Psoas muscle (tissue), 8 donors: ENCODE measurements at places on chromosomes 6 and 20. TPM values are rescaled to one million over a fixed set of nuclear protein-coding genes. Genes with fewer than 3 reads are reported as not detected.
A peak's percentile ranks its signal among the peaks of the same experiment; 100 is the strongest.

Gene TNNC2
- 3,666 TPM for total RNA-seq

DNA sequence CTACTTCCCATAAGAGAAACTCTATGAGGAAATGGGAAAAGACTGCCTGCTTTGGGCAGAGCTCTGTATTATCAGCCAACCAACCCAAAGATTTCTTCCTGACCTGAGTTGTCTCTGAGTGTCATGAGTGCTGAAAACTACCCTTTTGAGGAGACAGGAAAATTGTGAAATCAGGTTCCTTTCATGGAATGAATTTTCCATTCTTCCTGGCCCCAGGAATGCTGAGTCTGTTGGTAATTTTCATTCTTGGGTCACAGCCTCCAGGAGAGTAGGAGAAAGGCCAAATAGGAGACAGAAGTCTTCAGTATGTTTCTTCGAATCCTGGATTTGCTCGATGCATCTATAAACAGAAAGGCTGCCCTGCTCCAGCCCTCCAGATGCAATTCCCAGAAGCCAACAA is 53.6 kb downstream of the SCML4 start:
- DNase-seq, result no peak

GRCh38 chr20:39268981-39269461 is 306.9 kb downstream of the DHX35 start:
- peak; percentile 55 for DNase-seq

DNA sequence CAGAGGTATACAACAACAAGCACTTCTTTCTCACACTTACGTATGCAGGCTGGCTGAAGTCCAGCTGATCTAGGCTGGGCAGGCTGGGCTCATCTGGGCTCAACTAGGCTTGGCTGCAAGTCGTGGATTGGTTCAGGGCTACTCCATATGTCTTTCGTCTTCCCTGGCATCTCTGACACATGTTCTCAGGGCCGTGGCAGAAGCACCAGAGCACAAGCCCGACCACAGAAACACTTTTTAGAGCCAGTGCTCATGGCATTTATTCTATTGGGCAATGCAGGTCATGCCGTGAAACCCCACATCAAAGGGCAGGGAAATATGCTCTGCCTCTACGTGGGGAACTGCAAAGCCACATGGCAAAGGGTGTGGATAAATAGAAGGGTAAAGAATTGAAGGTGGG is 93.8 kb downstream of the RIN2 start:
- no peak for DNase-seq

Gene ATP6V1G2
- total RNA-seq, result 0.69 TPM

DNA sequence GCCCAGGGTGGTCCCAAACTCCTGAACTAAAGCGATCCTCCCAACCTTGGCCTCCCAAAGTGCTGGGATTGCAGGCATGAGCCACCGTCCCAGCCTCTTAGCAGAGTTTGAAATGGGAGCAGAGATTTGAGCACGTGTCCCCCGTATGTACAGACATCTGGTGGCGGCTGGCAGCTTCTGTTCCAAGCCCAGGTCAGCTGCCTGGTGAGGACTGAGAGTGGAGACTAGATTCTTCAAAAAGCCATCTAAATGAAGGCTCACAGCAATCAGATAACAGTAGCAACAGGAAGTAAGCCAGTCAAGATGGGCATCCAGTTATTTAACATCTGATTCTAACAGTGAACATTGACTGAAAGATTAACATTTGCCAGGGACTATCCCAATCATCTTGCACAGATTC is 128.1 kb upstream of the AKAP12 start:
- DNase-seq, result no peak

Gene TFAP2D
- not detected for total RNA-seq

Gene RFX6
- not detected for total RNA-seq

DNA sequence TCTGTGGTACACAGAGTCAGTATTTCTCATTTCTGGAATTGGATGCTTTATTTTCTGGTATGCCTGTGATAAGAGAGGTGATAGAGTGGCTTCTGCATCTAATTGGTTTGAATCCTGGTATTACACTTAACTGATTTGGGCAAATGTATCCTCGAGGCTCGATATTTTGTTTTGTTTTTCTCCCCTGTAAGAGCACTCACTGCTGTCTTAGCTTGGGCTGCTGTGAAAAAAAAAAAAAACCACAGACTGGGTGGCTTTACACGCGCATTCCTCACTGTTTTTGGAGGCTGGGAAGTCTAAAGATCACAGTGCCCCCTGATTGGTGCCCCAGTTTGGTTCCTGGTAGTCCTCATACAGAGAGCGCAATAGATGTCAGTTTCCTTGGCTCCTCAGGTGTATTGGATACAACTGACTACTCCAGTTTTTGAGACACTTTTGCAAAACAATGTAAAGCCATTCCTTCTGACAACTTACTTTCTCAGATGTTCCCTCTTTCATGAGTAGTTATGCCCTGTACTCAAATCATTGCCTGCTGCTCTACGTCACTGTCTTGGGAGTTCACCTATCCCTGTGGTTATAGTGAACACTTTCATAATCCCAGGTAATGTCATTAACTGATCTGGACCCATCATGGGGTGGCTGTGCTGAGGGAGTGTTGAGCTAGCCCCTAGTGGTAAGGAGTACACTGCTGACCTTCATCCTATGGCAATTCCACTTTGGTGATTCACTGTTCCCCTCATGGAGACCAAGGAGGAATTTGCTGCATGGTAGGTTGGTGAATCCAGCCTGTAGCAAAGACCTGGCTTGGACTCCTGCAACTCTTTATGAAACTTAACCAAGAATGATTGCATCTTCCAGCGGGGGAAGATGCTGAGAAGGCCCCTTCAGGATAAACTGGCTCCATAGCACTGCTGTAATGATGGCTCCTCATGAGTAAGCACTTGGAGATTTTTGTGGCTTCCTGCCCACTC is 3.5 kb upstream of the ACAT2 start:
- DNase-seq, result no peak

DNA sequence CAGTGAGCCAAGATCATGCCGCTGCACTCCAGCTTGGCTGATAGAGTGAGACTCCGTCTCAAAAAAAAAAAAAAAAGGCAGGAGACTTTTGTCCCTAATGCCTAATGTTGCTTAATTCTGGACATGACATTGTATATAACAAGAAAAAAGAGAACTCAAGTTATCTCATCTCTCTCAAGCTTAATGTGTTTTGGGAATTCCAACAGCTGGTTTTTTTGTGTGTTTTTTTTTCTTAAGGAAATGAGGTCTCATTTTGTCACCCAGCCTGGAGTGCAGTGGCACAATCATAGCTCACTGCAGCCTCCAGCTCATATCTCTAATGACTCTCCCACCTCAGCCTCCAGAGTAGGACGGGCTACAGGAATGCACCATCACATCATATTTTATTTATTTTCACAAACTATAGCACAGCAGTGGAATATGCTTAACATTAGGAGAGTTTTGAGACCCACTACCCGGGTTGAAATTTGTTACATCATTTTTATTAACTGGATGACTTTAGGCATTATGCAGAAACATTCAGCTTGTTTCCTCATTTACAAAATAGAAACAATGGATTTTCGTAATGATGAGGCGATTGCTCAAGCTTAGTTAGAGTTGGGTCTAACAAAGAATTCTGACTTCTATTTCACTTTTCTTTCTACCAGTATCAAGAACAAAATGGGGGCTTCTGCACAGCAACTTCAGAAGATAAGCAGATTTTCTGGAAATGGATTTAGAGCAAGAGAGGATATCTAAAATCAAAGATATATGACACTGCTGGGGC is 104.1 kb upstream of the BTN3A2 start:
- no peak for DNase-seq

DNA sequence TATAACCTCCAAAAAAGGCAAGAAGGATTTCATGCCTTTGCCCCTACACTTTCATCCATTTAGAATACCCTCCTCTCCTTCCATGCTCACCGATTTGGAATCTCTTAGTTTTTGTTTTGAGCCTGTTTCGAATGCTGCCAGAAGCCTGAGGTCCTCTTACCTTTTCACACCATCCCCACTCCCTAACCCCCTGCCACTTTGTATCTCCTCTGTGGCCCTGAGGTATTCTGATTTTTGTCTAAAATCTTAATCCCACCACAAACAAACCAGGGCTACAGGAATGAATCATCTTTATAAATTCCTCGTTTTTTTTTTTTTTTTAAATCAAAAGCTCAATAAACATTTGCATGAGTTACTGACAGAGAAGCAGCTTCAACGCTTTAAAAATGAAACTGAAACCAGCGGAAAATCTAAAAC is 1.6 kb upstream of the RPS12 start:
- no peak for DNase-seq

DNA sequence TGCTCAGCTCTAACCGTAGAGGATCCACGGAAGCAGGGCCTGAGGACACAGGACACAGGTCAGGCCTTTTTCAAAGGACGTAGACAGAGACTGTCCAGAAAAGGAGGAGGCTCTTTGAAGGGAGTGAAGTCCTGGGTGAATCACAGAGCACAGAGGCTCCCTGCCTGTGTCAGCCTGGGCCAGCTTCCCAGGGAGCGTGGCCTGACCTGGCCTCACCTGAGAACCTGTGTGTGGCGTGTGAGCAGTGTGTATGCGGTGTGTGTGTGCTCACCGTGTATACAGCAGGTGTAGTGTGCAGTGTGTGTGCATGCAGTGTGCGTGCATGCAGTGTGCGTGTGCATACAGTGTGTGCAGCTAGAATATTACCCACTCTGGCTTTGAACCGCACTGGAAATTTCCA is 56.0 kb upstream of the FNDC1 start:
- no peak for DNase-seq

- no peak for DNase-seq
Measured at GRCh38 chr6:36904851-36905393, 19.2 kb downstream of the C6orf89 start.

GRCh38 chr6:168395983-168396382 is 45.0 kb upstream of the SMOC2 start:
- DNase-seq, result no peak

- DNase-seq, result no peak
Measured at GRCh38 chr6:33391922-33392594, 435 bp downstream of the KIFC1 start.

Gene ZC2HC1B
- total RNA-seq, result not detected

- DNase-seq, result peak; percentile 39
Measured at GRCh38 chr20:16803965-16804792, 56.0 kb downstream of the OTOR start.

Gene TGM3
- 0.11 TPM for total RNA-seq

Gene C6orf132
- total RNA-seq, result 0.34 TPM

Gene RNF182
- not detected for total RNA-seq

Gene SUMO4
- total RNA-seq, result 0.40 TPM

- no peak for DNase-seq
Measured at GRCh38 chr6:16925461-16925860, 164.2 kb upstream of the ATXN1 start.

Gene C6orf58
- total RNA-seq, result not detected

DNA sequence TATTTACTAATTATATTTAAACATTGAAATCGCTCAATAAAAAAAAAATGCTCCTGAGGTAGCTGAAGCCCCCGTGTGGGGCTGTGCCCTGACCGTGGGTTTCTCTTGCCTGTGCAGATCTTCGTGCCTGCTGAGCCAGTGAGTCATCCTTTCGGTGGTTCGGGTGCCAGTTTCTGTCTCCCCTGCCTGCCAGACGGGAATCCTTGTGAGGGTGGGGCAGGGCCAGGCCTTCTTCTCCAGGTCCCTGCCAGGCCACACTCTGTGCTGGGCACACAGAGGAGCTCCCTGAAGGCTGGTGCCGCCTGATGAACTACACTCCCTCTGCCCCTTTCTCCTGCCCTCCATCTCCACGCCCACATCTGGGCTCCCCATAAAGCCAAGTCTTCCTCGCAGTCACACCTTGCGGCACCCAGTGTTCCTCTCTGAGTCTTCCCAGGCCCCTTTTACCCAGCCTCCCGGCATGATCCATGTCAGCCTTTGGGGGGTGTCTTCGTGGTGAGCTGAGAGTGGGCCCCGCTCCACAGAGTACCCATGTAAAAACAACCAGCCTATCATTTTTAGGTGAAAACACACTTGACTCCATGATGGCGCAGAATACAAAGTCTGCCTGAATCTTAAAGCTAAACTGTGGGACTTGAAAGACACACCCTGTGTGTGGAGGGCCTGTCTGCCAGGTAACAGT is 19.3 kb downstream of the FGD2 start:
- DNase-seq, result no peak

- DNase-seq, result no peak
Measured at GRCh38 chr6:71444222-71444621, 155.6 kb downstream of the OGFRL1 start.

DNA sequence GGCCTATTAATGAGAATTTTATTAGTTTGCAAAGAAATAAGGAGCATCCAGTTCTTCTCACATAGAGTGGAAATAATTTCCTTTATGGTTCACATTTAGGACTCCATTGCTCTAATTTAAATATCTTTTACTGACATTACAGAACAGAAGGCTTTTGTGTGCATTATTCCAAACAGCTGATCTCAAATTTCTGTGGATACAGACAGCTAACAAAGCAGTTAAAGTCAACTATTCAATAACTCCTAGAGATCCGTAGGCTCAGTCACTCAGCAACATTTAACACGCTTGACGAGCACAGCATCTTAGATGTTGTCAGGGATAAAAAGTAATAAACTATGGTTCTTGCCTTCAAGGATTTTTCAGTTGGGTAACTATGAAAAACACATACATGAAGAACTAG is 305.8 kb upstream of the SYNCRIP start:
- no peak for DNase-seq

DNA sequence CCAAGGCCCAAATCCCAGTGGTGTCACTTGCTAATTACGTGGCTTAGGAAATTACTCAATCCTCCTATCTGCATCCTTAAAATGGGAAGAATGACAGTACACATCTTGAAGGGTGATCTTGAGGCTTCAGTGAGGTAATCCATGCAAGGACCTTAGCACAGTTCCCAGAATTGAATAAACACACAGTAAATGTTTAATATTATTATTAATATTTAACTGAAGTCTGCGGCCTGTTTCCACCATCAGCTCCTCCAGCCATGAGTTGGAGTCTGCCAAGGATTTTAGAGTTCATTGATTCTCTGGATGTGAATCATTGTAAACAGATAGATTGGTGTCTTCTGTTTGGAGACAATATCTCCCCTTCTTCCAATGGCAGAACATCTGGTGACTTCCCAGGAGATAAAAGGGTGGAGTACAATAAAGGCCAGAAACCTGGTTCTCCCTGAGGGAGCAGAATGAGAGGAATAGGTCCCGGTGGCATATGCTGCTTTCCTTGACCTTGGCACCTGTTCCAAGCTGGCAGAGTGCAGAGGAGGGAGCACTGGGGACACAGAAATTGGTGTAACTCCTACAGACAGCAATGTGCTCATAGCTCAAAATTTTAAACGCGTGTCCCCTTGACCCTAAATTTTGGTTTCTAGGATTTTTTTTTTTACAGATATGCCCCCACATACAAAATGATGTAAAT is 25.4 kb downstream of the UNC5CL start:
- no peak for DNase-seq
